ENCODE measurements at places on chromosomes 11 and 22. TPM values are rescaled to one million over a fixed set of nuclear protein-coding genes. Genes with fewer than 3 reads are reported as not detected.

DNA sequence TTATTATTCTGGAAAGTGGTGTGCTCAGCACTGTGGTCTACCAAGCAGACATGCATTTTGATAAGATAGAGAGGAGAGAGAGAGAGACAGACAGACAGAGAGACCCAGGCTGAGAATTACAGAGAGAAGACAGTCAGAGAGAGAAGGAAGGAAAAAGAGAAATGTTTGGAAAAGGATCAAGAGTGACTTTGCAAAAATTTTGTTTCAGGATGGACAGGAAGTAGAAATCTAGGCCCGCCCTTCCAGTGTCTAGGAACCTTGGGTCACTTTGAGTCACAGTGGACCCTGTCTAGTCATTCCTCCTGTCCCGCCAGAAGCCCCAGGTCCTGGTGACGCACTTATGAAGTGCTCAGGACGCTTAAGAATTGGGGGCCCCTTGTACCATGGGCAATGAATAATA is 166.7 kb downstream of the ST3GAL4 start:
- no peak for DNase-seq

- no peak for DNase-seq
Measured at GRCh38 chr22:36771356-36772063, 4.4 kb downstream of the IFT27 start.

IL17REL gene
- total RNA-seq, result 0.03 TPM

ALKBH8 gene
- 2.6 TPM for total RNA-seq

PKNOX2 gene
- total RNA-seq, result not detected

- no peak for DNase-seq
Measured at GRCh38 chr11:24705474-24705873, 208.6 kb downstream of the LUZP2 start.

- no peak for DNase-seq
Measured at GRCh38 chr11:119928047-119928446, 199.0 kb upstream of the NECTIN1 start.

DNA sequence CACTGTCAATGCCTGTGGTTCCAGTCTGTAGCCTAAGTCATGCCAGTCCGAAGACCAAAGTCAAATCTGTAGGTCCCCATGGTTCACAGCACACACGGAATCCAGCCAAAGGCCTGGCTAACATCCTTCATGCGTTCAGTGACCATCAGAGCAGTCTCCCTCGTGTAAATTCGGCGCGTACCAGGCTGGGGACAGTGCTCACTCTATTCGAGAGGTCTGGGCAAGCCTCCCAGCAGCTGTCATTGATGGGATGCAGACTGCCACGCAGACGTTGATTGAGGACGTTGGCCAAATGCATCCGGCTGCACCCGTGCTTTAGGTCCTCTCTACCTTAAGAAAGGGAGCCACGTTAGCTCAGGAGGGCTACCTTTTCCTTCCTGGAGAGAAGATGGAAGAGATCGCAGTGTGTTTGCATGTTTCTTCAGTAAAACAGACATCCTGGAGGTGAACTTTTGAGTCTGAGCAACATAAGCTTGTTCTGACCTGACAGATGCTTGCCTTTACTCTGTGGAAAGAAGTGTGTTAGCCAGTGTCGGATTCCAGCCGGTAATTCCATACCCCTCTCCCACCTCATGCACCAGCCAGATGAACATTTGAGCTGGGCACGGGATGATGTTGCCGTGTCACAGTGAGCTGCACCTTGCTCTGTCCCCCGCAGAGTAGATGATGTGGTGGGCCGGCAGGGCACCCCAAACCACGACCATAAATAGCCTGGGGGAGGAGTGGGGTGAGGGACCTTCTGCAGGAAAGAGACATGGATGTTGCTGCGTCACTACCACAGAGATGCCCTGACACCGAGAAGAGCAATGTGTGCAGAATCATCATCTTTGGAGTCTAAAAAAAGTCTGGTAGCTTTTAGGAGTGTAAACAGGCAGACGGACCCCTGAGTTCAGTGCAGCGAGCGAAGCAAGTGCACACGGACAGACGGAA is 12.2 kb downstream of the CTTN start:
- DNase-seq, result no peak

DNA sequence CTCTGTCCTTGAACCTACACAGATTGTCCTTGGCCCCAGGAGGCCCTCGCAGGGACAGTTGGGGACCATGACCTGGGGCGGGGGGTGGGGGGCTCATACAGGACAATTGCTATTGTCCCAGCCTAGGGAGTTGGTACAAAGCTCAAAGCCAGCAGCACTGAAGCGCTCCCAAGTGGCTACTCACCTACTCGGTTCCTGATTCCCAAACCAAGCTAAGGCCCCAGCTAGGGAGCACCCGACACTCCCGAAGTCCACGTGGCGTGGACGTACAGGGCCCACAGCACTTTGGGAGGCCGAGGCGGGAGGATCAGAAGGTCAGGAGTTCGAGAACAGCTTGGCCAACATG is 80.6 kb downstream of the CELSR1 start:
- DNase-seq, result no peak
